Right atrium auricular region (tissue), 2 donors: ENCODE measurements at places on chromosomes 6 and 20.

- no peak overlapping the region for H3K27ac ChIP-seq
- no peaks in the 10 kb centered on the region for H3K4me1 ChIP-seq
Observed at GRCh38 chr6:163391985-163392384, 22.5 kb upstream of the QKI start.

- no peak overlapping the region for H3K4me3 ChIP-seq
- peaks cover 56% of the 10 kb centered on the region for H3K4me1 ChIP-seq
- no peaks in the 10 kb centered on the region for H3K27me3 ChIP-seq
Observed at GRCh38 chr6:30840084-30840934, 44.0 kb upstream of the DDR1 start.

- H3K4me1 ChIP-seq = no peaks in the 10 kb centered on the region
- H3K36me3 ChIP-seq = no peaks in the 10 kb centered on the region
- no peak for DNase-seq
- no peaks in the 10 kb centered on the region for H3K27me3 ChIP-seq
- H3K4me3 ChIP-seq = no peak overlapping the region
Observed at GRCh38 chr6:15355683-15356099, 109.8 kb downstream of the JARID2 start.

DNA sequence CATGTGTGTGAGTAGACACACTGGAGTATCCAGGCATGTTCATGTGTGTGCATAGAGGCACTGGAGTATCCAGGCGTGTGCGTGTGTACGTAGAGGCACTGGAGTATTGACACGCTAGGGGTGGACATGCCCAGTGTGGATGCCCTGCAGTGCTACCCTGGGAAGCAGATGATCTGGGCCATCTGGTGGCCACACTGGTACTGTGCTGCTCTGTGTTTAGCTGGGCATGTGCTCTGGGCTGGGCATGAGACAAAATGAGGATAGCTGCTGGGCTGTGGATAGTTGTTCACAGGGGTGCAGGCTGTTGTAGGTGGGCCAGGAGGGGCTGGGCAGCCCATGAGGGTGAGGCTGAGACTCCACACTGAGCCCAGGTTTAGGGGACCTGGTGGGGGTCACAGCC is 24.0 kb upstream of the NPBWR2 start:
- no peaks in the 10 kb centered on the region for H3K4me1 ChIP-seq
- no peak for DNase-seq
- no peak overlapping the region for H3K27ac ChIP-seq
- no peak overlapping the region for H3K4me3 ChIP-seq
- no peaks in the 10 kb centered on the region for H3K27me3 ChIP-seq
- H3K36me3 ChIP-seq = no peaks in the 10 kb centered on the region

GRCh38 chr6:137286916-137287315 is 67.7 kb upstream of the IFNGR1 start:
- H3K4me3 ChIP-seq = no peak overlapping the region
- H3K4me1 ChIP-seq = no peaks in the 10 kb centered on the region
- H3K27ac ChIP-seq = no peak overlapping the region
- no peak for DNase-seq
- no peaks in the 10 kb centered on the region for H3K27me3 ChIP-seq

GRCh38 chr6:5403609-5404008 is 142.3 kb downstream of the FARS2 start:
- no peaks in the 10 kb centered on the region for H3K27me3 ChIP-seq
- H3K27ac ChIP-seq = no peak overlapping the region
- no peaks in the 10 kb centered on the region for H3K4me1 ChIP-seq
- no peak for DNase-seq
